ENCODE measurements at places on chromosomes 13 and 19. TPM values are rescaled to one million over a fixed set of nuclear protein-coding genes. Genes with fewer than 3 reads are reported as not detected.

The KLF1 gene
- total RNA-seq = not detected

The STAP2 gene
- 1.3 TPM for total RNA-seq

The NMRK2 gene
- not detected for total RNA-seq

The CYP4F12 gene
- total RNA-seq = not detected

The RXFP2 gene
- total RNA-seq = not detected

The PLEKHA4 gene
- 4.2 TPM for total RNA-seq

The PCDH20 gene
- total RNA-seq = not detected

The LGALS4 gene
- total RNA-seq = not detected

The HIPK4 gene
- 0.28 TPM for total RNA-seq

The LILRB3 gene
- not detected for total RNA-seq
